ENCODE measurements at places on chromosomes 2 and 18.

DNA sequence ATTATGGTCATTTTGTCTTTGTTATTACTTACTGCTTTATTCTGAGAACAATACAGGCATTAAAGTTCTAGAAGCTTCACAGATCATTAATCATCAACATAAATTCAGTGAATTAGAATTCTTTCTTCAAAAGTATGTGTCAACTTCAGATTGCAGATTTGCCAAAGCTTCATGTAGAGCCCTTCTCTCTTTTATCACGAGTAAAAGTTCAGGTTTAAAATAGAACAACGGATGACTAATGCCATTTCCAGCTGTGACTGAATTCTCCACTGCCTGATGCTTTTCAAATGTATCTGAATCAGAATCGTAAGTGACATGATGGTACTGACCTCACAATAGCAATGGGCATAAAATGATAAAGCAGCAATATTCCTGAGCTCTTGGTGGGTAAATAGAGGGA lies 116.0 kb downstream of the ABCA12 start:
- DNase-seq: peak; percentile 59

- no peak for DNase-seq
These were observed 20.4 kb downstream of the GALNT3 start for GRCh38 chr2:165773684-165774083.

DNA sequence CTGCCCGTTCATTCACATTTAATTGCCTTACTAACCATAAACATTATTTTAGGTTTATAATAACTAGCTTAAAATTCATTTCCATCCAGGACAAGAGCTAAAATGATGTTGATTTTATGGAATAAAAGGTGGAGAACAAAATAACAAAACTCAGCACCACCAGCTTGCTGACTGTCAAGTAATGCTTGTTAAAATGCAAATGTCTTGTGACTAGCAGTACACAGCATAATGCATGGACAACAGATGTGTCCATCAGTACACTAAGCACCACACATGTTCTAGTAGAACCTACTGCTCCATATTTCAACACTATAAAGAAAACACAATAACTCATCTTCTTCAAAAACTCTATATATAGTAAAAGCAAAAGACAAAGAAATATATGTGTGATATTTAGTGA lies 224.7 kb upstream of the SMAD7 start:
- no peak for DNase-seq

DNA sequence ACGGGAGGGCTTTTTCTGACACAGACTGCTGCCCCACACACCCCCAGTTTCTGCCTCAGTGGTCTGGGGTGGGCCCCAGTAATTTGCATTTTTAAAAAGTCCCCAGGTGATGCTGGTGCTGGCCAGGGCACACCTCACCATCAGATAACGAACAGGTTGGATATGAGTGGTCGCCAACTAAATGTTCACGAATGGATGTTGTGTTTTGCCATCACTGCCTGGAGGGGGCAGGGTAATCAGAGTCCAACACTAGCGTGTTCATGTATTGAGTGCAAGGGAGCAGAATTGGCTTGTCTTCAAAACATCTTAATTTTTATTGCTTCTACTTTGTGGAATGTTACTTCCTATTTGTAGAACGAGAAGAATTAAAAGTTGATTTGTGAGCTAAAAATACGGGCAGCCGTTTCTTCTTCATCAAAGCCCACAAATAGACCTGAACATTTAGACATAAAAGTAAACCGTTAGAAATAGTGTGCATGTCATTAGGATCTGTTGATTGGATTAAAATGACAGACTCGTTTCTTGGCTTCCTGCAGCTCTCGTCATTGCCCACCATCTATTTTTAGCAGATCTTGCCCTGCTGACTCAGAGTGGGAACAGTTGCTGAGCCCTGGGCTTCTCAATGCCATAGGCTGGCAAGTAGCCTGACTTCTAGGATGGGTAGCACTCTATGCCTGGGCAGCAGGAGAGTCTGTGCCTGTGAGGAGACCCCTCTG lies 45.2 kb downstream of the NCK2 start:
- peak; percentile 96 for DNase-seq

DNA sequence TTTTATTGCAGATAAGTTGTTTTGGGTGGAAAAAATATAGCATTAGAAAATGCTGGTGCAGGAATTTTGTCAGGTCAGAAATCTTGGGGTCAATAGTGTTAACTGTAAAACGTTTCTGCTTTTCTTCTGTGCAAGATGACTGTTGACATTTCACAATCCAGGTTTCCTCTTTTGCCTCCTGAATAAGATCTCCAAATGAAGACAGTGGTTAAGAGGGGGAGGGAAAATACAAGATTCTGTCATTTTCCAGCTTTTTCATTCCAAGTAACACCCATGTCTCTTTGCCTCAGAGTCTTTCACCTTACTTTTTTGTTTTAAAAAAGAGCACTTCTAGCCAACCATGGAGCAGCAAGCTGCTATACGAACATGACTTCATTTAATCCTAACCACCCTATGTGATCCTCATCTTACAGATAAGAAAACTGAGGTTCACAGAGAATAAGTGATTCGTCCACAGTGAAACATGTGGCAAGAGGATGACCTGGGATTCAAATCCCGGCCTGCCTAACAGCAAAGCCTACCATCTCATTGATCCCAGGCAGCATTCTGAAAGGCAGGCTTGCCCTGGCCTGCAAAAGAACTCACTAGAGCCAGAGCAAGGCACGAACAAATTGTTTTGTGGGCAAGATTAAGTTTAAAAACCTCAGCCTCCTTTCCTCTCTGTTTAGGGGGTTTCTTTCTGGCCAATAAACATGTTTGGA lies 3.0 kb downstream of the PLEK start:
- no peak for DNase-seq

GRCh38 chr2:19667536-19667949 lies 234.2 kb downstream of the TTC32 start:
- DNase-seq: no peak

DNA sequence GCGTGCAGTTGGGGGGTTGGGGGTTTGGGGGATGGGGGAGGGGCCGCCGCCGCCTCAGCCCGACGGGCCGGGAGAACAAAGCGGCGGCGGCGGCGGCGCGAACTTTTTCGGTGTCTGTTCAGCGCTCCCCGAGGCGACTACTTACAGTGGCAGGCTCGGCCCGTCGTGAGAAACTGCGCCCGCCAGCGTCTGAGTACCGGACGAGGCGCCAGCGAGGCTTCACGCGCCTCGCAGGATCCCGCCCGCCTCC lies 172 bp downstream of the PRKD3 start:
- no peak for DNase-seq

DNA sequence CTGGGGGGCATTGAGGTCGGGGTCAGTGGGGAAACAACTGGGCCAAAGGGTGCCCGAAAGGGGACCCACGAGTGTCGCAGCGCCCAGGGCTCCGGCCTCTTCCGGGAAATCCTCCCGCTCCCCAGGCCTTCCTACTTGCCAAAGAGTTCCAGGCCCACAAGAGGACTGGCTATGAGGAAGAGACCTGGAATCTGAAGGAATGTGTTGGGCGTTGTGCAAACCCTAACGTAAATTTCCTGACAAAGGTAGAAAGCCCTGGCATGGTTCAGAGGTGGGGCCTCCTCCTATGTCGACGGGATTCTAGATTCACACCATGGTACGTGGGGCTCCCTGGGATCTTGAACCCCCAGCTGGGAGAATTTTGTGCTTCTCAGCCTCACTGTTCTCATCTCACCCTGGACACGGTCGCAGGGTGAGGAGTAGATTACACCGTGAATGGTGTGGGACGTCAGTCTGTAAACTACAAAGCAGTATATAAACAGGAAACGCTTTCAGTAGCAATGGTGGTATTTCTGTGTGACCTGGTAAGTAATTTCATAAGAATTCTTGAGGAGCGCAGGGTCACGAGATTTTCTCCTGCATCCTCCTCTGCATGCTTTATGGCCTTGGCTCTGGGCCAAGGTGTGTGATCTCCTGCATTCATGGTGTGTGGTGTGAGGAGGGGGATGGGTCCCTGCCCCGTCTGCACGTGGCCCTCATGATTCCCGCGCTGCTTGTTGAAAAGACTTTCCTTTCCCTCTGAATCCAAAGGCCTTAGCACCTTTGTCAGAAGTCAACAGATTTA lies 868 bp downstream of the HSBP1L1 start:
- no peak for DNase-seq

GRCh38 chr2:125630377-125630776 lies 1025.6 kb upstream of the GYPC start:
- DNase-seq: no peak

DNA sequence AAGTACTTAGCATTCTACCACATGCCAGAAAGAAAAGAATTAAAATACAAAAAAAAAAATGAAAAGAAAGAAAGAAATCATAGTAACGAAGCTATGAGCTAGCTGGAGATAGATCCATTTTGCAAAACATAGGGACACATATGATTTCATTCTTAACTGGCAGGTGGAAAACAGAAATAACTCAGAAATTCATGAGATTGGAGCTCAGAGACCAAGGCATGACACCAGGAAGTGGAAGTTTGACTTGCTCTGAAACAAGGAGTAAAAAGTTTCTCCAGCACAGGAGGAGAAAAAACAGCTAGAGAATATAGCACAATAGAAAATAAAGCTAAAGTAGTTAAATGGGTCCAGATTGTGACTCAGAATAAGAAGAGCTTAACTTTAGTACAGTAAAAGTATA lies 278.1 kb downstream of the ZEB2 start:
- DNase-seq: peak; percentile 23

DNA sequence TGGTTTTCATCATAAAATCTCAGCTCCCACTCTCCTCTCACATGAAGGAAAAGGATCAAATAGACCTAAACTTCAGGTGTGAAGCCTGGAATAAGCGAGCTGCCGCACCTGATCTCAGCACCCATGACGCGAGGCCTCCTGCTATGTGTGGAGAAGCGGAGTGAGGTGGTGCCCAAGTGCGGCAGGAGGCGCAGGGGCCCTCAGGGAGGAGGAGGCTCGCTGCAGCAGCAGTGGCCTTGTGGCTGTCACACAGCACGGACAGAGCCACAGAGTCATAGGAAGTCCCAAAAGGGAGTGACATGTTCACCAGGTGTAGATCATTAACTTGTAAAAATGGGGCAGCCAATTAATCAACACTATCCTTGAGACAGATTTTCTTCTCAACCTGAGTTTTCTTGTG lies 9.1 kb downstream of the SCLY start:
- no peak for DNase-seq

DNA sequence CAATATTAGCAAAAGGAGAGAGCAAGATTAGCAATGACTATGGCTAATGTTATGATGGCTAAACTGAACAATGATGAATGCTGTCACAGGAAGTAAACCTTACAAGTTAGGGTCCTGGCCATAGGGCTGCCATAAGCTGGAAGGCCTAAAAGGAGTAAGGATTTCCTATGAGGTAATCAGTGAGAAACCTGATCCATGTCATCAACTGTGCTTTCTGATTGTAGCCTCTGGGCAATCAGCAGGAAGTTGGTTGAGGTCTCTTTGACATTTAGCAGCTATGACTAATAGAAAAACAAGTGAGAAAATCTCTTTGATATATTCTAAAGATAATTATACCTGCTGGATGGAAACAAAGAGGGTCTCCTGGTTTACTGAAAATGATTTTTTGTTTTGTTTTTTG lies 193.0 kb downstream of the RAB3GAP1 start:
- peak; percentile 15 for DNase-seq
